Stimulated activated CD4-positive, alpha-beta T cell treated with anti-CD3 and anti-CD28 coated beads, Interleukin-4, amount 100 ng/mL, for 4 hours (primary cell): ENCODE measurements at places on chromosomes 6 and 20.

DNA sequence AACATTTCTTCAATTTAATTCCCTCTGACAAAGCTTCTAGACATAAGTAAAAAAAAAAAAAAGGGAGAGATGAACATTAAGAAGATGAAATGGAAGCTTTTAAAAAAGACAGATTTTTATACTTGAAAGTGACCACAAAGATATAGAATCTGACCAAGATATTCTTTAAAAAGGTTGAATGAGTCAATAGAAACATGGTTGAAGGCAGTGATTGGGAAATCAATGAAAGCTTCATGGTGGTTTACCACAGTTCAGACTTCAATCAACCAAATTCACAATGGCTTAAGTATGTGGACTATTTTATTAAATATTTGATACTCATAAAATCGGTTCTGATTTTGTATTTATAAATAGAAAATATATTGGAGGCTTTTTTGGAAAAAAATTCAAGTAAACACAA lies 248.4 kb upstream of the HSF2 start:
- no peak for DNase-seq

GRCh38 chr6:24060982-24061754 lies 64.8 kb upstream of the NRSN1 start:
- no peak for DNase-seq

DNA sequence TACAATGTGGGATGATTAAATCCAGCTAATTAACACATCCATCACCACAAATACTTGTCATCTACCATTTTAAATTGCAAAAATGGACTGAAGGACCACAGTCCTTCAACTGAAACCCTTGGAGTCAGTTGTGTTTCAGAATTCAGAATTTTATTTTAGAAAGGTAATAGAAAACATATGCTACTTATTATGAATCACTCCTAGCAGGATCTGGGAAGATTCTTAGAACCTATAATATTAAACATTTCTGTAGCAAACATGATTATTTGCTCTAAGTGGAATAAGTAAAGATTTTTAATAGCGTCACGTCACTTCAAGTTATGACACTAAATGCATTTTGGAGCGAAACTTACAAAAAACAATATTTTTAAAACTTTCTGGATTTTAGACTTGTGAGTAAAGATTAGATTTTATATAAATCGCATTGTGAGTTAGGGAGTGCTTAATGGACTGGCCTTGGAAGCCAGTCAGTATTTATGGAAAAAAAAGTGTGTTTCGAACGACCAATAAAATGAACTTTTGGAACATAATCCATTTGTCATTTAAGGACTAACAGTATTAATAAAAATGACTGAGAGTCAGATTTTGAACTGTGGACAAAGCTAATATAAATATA lies 71.8 kb upstream of the PHACTR2 start:
- no peak for DNase-seq

GRCh38 chr6:113353392-113353791 lies 503.8 kb upstream of the MARCKS start:
- no peak for DNase-seq

GRCh38 chr6:12613811-12614210 lies 102.8 kb upstream of the PHACTR1 start:
- no peak for DNase-seq

- DNase-seq, result no peak
Observed at GRCh38 chr6:124234801-124235200, 431.1 kb downstream of the NKAIN2 start.

GRCh38 chr20:46438156-46438750 lies 31.8 kb upstream of the ELMO2 start:
- no peak for DNase-seq

- DNase-seq, result no peak
Observed at GRCh38 chr6:35594503-35595186, 81.9 kb upstream of the TULP1 start.
